ENCODE measurements at places on chromosomes 1 and 21.

DNA sequence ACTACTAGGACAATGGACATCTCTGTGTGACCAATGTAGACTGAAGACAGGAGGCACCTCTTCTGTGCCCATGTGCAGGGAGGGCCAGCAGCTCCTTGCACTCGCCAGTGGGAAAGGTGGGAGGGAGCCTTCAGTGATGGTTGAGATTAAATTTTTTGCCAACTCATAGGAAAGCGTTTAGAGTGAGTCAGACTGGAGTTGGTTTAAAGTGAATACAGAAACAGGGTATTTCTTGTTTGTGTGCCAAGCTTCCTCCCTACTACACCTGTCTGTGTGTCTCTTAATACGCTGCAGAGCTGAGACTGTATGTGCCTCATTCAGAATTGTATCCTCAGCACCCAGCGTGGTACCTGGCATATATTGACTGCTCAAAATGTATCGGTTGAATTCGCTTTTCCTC, 13.5 kb upstream of the COL16A1 start:
- no peak for DNase-seq

GRCh38 chr1:77303387-77303786, 21.6 kb downstream of the AK5 start:
- DNase-seq = no peak

DNA sequence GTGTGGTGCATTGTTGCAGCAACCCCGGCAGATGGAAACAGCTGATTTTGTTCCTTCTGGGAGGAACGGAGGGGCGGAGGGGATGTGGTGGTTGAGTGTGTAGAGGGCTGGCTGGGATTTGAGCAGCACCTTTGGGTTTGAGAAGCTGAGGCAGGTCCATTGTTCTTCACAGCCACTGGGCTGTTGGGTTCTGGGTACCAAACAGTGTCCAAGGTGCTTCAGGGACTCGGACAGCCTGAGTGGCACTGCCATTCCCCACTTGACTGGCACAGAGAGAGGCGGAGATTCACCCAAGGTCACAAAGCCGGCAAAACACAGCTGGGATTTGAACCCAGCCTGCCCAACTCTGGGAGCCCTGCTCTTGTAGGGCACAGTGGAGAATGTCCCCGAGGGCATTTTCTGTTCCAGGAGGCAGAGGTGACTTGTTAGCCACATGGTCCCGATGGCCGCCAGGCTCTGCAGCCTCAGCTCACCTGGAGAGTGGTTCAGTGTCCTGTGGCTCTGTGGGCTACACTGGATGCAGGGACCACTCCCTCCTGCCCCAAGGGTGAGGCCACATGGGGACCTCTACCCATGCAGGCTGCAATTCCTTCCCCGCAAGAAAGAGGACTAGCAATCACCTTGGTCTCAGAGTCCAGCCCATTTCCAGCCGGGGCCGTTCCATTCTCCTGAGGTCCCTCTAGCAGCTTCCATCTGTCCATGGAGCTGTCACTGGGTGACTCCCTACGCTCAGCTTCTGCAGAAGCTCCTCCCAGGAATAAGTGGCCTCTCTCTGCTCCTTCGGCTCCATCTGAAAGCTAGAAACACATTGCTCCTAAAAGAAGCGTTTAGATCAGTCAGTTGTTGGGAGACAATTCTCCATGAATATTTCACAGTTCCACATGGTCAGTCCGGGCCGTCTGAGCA, 31.2 kb upstream of the C1orf174 start:
- DNase-seq = no peak

GRCh38 chr1:203516184-203516583, 22.2 kb downstream of the OPTC start:
- no peak for DNase-seq

DNA sequence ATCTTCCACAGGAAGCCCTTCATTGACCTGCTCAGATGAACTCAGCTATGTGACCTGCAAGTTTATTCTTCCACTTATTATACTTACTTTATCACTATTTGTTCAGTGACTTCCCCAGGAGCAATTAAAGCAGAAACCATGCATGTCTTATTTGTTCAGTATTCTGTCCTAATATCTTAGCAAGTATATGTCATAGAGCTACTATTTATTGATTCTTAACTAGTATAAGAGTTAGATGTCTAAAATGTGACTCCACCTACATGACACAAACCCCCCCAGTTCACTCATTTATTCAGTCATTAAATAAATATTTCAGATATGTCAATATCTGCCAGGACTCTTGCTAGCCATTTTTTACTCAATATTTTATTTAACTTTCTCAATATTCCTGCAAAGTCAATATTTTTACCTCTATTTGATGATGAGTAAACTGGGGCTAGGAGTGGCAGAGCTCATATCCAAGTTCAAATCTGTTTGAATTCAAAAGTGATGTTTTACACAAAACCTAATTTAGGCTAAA, 469.0 kb upstream of the USP24 start:
- DNase-seq = no peak

Measured in NCI-H1417 treated with DMSO at 0.1 percent for 48 hours (cell line).